ENCODE measurements at places on chromosomes 12 and 14.

- no peak for DNase-seq
These were observed 790.3 kb downstream of the TMTC2 start for GRCh38 chr12:83476695-83477690.

DNA sequence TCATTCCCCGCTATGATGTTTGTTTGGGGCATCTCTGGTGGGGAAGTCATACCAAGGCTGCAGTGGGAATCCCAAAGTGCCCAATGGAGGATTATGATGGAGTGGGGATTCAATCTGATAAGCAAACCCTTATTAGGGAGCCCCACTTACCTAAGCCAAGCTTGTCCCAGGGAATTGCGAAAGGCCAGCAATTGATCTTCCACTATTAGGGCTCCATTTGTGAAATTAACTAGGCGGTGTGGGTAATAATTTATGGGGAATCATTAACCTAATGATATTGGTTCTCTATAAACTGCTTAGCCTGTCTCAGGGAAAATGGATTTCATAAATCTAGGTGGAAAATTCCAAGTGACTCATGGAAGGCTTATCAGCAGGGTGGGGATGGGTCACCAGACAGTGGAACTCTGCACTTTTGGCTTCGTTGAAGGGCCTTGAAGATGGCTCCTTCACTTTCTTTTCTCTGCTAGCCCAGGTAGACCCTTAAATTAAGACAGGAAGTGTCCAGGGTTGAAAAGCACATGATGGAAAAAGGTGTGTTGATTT, 113.0 kb upstream of the WSCD2 start:
- no peak for DNase-seq

- no peak for DNase-seq
These were observed 82.4 kb downstream of the DIO3 start for GRCh38 chr14:101643651-101644050.

DNA sequence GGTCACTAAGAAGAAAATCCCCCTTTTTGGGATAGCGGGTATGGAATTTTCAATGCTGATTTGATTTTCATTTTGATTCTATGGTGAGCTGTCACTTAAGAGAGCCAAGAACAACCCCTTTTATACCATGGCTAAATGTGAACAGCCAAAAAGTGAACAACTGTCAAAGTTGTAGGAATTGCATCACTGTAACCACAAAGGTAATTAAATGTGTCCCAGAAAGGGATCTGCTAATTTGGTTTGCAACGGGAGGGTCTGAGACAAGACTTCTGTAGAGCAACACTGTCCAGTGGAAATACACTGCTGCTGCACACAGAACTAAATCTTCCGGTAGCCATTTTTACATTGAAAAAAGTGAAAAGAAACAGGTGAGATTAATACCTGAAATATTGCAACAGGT, 14.6 kb downstream of the CHST11 start:
- DNase-seq, result no peak
